ENCODE measurements at places on chromosomes 7 and 10.

DNA sequence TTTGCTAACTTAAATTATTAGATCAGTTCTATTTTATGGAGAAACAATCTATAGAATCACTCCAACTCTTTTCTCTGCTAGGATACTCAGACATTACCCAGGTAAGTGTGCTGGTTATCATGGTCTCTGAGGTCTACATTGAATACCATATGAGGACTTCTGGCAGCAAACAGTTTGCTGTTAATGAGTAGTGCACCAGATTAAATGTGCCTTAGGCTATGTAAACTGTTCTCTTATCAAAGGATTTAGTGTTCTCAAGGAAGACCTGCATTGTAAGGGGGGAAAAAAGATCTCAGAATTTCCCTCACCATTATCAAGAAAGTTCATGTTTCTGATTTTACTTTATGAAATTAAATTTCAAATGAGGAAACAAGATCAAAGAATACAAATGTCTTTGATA is 107.5 kb downstream of the ITGB8 start:
- no peak for DNase-seq

DNA sequence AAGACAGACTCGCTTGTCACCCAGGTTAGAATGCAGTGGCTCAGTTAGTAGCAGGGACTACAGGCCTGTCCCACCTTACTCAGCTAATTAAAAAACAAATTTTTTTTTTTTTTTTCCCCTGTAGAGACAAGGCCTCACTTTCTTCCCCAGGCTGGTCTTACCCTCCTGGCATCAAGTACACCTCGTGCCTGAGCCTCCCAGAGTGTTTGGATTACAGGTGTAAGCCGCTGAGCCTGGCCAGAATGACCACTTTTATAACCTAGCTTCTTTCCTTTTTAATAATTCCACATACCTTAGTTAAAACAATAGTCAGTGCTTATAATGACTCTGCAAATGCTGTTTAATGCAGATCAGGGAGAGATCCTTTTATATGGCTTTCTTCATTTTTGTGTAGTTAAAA is 31.3 kb downstream of the RSBN1L start:
- no peak for DNase-seq

DNA sequence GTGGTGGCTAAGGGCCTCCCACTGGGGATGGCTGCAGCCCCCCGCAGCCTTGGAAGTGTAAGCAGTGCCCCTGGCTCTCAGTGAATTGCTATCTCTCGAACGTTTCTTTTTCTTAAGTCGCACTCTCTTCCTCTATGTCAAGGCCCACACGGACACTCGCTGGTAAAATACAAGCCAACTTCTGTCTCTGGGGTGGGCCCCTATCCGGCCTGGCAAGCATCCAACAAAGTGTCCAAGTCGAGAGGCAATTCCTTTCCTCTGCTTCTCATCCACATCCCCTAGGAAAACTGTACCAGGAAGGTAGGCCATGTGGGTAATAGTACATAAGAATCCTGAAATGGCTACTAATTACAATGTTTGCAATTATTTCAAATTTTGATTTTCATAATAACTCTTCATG is 194.9 kb upstream of the MGMT start:
- DNase-seq: no peak

DNA sequence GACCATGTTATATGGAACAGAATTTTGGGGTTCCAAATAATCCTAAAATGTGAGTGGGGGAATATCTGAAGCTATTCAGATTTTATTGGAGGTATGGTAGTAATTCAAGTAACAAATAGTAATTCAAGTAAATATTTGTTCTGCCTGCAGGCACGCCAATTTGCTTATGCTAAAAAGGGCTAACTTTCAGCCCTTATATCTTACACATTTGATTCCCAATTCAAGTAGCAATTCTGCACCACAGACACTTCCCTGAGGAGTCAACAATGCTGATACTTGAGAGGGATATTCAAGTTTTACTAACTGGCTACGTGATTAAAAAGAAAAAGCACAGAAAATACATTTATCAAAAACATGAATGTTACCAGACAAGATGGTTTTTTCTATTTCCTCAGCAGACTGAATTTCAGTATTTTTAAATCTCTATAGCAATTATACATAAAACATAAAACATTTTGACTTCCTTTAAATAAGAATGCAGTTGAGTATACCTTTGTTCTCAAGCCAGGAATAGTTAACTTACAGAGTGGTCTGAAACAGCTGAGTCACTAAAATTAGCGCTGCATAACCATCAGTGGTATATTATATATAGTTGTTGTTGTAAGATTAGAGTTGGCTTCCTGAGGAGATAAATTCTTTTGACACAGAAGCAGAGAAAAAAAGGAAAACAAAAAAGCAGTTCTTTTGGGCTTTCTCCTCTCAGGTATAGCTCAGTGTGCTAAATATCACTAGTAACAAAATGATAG is 33.9 kb downstream of the MTPN start:
- DNase-seq: no peak

GRCh38 chr10:126387041-126387921 is 996 bp downstream of the ADAM12 start:
- no peak for DNase-seq

DNA sequence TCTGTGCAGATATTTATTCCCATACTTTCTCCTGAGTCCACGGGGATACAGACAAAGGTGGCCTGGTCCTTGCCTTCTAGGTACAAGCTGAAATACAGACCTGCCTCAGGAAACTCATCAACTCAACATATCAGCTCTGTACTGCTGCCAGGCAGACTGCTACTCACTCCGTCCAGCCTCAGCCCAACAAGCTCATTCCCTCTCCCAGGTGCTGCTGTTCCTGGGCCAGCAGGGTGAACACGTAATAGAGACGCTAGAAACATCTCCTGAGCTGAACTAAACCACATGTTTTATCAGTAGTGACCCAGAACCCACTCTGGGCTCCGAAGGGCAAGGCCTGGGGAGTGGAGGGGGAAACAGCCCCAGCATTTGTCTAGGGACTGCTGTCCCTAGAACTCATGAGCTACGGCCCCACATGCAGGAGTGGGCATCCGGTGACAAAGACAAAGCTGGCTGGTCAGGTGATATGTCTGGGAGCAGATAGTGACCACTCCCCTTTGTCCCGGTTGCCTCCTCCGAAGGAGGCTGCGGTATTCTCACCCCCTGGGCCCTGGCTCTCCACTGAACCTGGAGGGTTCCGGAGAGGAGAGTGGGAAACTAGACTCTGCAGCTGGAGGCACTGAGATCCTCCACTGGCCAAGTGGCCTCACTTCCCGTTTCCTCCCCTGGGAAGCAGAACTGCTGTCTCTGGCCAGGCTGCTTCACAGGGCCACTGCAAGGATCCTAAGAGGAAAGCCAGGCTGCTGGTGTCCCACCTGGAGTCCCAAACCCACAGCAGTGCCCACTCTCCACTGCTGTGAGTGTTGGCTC is 116.1 kb downstream of the FAM53B start:
- no peak for DNase-seq

- DNase-seq: no peak
These were observed 252.3 kb downstream of the KCNMA1 start for GRCh38 chr10:77385315-77385714.

- no peak for DNase-seq
These were observed 355.3 kb downstream of the PAXIP1 start for GRCh38 chr7:154647625-154648024.

DNA sequence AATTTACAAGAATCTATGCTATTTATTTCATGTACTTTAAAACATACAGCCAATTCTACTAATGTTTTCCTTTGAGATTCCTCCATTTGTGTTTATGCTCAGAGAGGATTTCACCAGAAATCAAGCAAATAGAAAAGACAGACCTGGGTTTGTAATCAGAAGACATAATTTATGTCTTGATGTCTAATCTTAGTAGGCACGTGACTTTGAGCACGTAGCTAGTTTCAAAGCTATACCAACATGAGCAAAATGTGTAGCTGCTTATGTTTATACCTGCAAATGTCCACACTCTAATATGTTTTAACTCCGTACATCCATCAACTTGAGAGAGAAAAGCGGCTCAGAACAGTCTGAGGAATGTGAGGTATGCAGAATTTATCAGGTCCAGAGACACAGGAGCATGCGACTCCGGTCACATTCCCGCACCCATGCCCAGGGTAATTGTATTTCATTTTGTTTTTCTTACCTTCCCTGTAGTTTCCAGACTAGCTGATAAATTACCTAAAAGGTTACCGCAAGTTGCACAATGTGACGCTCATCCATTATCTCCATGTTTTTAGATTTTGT is 40.0 kb downstream of the SVOPL start:
- no peak for DNase-seq

DNA sequence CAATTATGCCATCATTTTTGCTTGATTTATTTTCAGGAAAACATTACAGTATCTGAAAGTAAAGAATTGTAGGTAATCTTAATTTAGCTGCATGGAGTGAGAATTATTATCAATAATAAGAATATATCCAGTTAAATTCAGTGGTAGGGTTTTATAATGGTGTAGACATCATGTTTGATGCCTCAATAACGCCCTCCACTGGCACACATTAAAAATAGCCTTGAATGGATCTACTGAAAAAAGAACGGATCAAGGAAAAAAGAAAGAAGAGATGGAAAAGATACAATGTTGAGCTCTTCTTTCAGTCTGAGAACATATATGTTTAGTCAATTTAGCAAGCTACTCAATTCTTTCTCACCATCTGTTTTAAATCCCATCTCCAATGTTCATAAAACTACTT is 319.2 kb downstream of the CDC14C start:
- DNase-seq: no peak

DNA sequence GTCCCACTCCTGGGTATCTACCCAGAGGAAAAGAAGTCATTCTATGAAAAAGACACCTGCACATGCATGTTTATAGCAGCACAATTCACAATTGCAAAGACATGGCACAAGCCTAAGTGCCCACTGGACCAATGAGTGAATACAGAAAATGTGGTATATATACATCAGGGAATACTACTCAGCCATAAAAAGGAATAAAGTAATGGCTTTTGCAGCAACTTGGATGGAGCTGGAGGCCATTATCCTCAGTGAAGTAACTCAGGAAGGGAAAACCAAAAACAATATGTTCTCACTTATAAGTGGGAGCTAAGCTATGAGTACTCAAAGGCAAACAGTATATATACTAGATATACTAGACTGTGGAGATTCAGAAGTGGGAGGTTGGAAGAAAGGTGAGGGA is 53.7 kb downstream of the VKORC1L1 start:
- DNase-seq: no peak
